Activated B cell treated with CpG ODN at 0.5 μM for 24 hours (primary cell): ENCODE measurements at places on chromosomes 3 and 15. TPM values are rescaled to one million over a fixed set of nuclear protein-coding genes. Genes with fewer than 3 reads are reported as not detected.

ICE2 gene
- 55.5 and 78.0 TPM in 2 replicates for total RNA-seq

CILP gene
- total RNA-seq: 0.10 and 0.18 TPM in 2 replicates

MAP6D1 gene
- 0.78 and 1.9 TPM in 2 replicates for total RNA-seq

GSK3B gene
- 30.8 and 35.4 TPM in 2 replicates for total RNA-seq

HDDC3 gene
- total RNA-seq: 17.6 and 19.0 TPM in 2 replicates

CHMP2B gene
- 21.7 and 26.8 TPM in 2 replicates for total RNA-seq

DNA sequence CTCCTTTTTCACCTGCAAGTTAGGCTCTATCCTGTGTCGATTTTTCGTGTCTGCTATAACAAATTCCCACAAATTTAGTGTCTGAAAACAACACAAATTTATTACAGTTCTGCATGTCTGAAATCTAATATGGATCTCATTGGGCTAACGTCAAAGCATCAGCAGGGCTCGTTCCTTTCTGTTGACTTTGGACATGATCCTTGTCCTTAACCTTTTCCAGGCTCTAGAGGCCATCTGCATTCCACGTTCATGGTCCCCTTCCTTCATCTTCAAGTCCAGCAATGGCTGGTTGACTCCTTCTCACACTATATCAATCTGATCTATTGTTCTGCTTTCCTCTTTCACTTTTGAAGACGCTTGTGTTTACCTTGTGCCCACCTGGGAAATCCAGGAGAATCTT lies 165.7 kb upstream of the RARB start:
- no peak for DNase-seq

GRCh38 chr15:39713846-39714245 lies 68.8 kb downstream of the FSIP1 start:
- DNase-seq: no peak

SAMD7 gene
- 0.20 TPM in 1 of 2 replicates, not detected in the other for total RNA-seq

DNA sequence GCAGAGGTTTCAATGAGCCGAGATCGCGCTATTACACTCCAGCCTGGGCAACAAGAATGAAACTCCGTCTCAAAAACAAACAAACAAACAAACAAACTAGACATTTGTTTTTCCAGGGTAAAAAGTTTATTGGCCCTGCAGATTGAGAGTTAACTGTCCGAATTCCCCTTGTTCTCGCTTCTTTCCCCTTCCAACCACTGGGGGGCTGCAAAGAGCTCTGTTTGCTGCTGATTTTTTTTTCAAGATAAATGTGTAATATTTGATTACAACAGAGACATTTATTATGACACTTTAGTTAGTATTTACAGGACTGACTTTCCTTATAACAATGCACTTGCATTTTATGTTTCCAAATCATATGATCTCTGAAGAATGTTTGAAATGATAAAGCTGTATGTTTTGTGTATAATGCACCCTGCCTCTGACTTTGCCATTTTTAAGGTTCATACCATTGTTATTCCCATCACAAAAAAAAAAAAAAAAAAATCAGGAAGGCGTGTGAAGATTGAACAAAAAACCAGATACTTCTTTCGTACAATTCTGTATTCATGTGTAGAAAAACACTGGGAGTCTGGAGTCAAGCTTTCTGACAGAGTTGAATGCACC lies 2.8 kb downstream of the CLSTN2 start:
- DNase-seq: no peak

DNA sequence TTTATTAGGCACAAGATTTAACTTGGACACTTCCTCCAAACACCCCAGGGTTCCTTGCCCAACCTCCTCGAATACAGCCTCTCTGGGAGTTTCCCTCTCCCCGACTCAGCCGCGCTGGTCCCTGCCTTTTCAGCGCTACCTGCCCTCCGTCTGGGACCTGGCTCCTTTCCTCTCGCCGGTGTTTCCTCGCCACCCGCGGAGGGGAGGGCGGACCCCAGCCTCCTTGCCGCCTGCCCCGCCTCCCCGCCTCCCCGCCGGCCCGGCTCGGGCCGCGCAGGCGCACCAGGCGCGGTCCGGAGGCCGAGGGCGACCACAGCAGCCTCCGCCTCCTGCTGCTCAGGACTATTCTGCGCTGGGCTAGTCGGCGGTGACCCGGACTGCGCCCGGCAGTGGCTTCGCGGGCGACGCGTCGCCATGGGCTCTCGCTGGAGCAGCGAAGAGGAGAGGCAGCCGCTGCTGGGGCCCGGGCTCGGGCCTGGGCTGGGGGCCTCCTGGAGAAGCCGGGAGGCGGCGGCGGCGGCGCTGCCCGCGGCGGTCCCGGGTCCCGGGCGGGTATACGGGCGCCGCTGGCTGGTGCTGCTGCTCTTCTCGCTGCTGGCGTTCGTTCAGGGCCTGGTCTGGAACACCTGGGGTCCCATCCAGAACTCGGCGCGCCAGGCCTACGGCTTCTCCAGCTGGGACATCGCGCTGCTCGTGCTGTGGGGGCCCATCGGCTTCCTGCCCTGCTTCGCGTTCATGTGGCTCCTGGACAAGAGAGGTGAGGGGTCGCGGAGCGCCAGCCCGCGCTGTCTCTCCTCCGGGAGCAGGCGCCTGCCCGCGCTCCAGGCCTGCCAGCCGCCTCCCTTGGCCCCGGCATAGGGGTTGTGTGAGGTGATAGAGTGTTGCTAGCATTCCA lies at the start of gene SLC49A4:
Gene SLC49A4, plus strand, starts transcription at position 291 of the 895 bp plus-strand sequence. Its CDS starts 124 bp downstream, at position 415.
- DNase-seq: peak; percentile 86

- DNase-seq: no peak
Observed at GRCh38 chr15:85631018-85631417, 163.7 kb downstream of the KLHL25 start.

- no peak for DNase-seq
Observed at GRCh38 chr3:178777718-178778411, 241.6 kb downstream of the KCNMB2 start.

ADIPOQ gene
- total RNA-seq: not detected in 2 replicates

GRCh38 chr3:40020689-40021088 lies 211.3 kb downstream of the MYRIP start:
- no peak for DNase-seq

DNA sequence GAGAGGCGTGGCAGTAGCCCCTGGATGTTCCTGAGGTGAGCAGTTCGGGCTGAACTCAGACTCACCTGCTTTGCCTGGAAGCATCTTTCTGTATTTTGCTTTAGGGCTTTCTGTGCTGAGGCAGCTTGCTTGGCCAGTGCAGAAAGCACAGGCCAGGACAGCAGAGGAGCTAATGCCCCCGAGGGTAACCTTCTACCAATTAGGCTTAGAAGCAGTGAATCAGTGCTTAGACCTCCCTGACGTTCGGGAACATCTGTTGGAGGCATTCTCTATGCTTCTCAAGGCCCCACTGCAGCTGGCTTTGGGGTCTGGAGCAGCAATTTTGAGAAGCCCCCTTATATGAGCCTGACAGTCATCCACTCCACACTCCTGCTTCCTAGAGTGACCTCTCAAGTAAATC lies 350.7 kb upstream of the PROK2 start:
- DNase-seq: no peak

GRCh38 chr3:125662675-125663074 lies 67.4 kb upstream of the OSBPL11 start:
- DNase-seq: no peak

DNA sequence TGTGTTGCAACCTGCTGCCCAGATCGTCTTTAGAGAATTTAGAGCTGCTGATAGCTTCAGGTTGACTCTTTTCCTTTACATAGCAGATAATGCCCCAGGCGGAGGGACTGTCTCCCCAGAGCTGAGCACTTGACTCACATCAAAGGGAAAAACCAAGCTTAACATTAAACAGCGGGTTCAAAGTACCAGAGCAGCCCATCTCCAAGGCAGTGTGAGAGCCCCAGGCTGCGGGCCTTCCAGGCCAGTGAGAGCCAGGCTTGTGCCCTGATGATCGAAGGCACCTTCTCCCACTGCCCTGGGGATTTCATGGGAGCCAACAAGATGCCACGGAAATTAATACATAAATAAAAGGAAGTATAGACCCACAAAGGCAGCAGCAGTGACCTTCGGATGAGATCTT lies 275.6 kb downstream of the XXYLT1 start:
- no peak for DNase-seq

SMCO1 gene
- not detected in 2 replicates for total RNA-seq
